ENCODE measurements at places on chromosomes 7 and 10.

- DNase-seq, result no peak
Observed at GRCh38 chr7:55092186-55092974, 73.6 kb downstream of the EGFR start.

GRCh38 chr10:79269443-79269842, 77.8 kb upstream of the PPIF start:
- no peak for DNase-seq

DNA sequence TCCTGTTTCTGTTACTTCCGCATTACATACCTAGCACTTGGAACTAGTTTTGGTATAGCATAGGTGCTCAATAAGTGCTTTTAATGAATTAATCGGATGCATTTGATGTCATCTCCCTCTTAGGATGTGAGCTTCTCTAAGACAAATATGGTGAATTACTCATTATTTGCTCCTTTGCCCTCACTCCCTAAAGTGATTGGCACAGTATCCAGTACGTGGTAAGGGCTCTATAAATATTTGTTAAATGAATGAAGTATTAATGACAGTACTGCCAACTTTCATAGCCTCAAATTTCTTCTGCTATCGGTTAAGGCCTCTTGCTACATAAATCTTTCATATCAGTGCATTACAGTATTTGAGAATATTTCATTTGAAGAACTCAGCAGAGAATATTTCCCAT, 75.9 kb upstream of the ARID5B start:
- DNase-seq, result no peak

DNA sequence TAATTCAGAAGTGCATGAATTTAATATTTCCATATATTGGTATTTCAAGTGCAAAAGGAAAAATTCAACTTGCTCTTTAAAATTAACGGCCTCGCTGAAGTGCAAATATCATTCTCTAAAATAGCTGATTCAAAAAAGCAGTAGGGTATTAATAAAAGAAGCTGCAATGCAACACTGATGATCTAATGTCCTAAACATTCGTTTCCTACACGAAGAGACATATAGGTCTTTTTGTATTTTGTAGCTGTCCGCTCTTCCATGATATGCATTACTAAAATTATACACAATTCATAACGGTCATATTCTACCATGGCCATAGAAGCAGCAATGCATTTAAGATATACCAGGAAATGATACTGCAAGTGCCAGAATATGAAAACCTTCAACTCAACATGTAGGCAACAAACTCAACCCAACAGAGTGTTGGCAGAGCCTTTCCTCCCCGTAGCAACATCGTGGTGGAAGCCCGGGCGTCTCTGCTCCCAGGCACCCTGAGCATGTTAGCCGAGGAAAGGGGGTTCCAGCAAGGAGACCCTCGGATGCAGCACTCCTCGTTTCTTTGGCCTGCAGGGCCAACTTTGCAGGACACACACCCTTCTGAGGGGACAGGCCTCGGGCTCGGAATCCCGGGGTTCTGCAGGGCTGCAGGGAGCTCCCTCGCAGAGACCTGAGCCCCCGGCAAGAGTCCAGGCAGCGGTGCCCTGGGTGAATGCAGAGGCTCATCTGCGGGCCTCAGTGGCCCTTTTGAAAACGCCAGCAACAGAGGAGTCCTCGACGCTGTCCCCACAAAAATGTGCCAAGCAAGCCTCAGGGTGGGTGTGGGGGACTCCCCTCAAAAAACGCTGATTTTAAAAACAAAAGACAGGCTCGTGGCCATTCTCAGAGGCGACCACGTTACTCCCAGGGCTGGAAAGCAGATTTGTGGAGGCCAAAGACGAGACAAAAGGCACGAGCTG, 1.6 kb downstream of the FAM171A1 start:
- no peak for DNase-seq

DNA sequence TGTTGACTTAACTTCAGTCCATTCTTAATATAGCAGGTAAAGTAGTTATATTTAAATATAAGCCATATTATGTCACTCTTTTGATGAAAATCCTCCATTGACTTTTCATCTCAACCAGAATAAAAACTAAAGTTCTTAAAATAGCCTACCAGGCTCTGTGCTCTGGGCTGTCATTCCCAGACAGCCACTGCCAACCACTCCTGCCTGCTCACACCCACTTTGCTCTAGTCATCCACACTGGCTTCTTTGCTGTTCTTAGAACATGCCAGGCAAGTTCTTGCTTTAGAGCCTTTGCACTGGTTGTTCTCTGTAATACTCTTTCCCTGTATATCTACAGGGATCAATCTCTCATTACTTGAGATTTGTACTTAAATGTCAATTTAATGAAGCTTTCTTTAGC, 80.6 kb downstream of the ZEB1 start:
- DNase-seq, result no peak

GRCh38 chr7:126016722-126017121, 1087.1 kb upstream of the POT1 start:
- no peak for DNase-seq

DNA sequence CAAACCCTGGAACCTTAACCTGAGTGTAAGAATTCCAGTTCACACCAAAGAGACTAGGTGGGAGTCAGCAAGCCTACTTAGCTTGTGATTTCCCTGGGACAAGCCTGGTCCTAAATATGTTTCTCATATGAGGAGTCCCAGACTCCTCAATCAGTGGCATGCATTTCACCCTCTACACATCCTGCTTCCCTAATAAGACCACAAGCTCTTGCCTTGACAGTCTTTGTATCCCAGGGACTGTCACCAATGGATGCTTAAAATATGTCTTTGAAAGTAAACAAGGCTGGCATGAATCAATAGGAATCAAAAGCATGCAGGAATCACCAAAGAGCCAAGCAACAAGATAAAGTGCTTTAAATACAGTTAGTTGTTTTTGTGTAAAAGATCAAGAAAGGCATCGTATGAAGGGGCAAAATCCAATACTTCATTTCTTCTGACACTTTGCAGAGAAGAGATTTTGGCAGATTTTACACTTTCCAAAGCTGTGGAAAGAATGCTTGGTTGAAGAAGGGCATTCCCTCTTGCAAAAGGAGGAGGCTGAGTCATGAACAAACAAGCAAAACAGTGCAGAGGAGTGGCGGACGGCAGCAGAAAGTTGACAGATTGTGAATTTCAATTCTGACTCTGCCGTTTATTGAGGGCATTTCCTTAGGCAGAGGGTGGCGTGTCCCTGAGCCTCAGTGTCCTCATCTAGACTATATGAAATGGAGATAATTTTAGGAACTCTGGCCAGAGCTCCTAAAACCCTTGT, 8.5 kb upstream of the NFE2L3 start:
- no peak for DNase-seq

DNA sequence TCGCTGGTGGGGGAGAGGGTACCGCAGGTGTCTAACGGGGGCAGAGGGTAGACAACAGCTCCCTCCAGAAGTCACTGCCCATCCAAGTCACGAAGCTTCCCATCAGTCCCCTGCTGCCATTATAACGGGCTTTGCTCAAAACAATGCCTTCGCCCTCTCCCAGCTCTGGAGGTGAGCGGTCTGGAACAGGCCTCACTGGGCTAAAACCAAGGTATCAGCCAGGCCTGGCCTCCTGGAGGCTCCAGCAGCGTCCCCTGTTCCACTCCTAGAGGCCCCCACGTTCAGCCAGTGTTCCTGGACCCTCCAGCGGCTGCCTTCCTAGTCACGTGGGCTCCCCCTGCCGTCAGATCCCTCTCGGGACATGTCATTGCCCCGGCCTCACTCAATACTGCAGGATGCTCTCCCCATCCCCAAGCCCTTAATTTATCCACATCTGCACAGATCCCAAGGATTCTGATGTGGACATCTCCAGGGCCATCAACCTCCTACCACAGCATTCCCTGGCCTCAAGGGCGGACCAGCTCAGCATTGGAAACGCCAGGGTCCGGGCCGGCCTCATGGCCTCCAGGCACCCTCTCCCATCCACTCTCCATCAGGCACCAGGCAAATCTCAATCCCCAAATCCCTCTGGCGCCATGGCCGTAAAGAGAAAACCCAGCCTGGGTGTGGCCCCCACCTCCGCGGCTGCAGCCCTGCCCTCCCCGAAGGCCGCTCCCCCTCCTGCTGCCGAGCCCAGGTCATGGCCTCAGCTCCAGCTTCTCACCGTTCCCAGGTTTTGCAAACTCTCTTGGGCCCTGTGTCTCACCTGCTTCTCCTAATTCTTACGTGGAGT, 104.1 kb upstream of the FAM20C start:
- no peak for DNase-seq

- no peak for DNase-seq
Observed at GRCh38 chr10:80702143-80702542, 164.4 kb downstream of the SH2D4B start.

DNA sequence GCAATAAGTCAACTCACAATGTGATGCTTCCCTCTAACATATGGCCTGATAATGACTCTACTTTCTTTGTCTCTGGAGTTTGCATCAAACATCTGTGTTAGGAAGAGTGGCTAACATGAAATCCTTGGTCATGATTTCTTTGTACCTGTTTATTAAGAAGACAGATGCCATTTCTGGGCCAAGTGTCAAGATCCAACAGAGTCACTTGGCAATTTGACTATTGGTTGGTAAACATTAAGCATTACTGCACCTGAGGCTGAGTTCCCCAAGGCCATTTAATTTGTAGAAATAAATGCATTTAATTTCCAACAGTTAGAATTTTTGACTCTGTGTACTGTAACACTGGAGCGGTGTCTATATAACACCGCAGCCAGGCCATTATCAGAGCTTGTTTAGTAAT, 403.7 kb downstream of the GALNT17 start:
- no peak for DNase-seq

DNA sequence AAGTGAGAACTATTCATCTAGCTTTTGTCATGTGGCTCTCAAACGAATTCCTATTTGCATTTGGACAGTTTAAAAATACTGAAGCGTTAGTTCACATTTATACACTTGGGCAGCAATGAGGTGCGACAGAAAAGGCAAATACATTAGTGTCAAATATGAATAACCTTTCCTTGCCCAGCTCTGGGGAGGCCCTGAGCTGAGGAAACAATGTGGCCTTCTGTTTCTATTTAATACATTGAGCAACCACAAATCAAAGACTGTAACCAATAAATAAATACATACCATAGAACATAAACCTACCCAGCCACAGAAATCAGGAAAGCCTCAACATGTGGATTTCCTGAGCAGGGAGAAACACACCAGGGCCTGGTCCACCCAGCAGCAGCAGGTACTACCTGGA, 585.2 kb downstream of the PARD3 start:
- no peak for DNase-seq

DNA sequence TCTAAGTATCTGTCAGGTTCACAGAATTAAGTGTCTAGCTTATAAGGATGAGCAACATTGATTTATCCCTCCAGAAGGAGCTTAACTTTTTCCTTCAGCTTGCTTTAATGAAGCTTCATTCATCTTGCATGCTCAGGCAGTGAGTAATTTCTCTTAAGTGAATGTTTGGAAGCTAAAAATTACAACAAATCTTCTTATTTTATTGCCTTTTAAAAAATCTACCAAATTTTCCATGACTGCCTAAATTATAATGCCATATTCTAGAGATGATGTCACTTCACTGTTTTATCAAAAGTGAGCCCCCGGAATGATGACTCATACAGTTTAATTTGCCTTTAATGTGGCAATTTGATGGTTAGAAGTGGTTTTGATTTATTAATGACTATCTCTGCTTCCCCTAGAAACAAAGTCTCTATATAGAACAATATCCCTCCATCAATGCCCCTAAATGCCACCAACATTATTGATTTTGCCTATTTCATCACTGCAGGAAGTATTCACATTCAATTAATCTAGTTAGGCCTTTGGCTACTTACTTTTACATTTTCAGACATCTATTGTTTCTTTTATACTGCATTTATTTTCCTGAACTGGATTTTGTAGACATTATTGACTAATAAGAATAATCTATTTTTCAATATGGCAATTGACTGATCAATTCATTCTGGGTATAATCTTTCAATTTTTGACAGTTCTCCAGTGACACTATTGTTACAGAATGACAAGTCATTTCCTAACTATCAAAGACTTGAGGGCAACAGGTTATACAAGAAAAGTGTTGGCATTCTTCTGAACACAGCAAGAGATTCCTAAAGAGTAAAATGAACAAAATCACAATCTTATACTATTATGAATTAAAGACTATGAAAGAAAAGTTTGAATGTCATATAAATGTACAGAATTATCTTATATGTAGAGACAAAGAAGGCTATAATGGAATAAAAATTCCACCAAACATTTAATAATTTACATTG, 139.3 kb upstream of the ODAD2 start:
- no peak for DNase-seq

GRCh38 chr7:118245267-118246040, 20.9 kb downstream of the ANKRD7 start:
- DNase-seq, result no peak

GRCh38 chr7:35185908-35186731, 67.8 kb downstream of the TBX20 start:
- DNase-seq, result peak; percentile 53

DNA sequence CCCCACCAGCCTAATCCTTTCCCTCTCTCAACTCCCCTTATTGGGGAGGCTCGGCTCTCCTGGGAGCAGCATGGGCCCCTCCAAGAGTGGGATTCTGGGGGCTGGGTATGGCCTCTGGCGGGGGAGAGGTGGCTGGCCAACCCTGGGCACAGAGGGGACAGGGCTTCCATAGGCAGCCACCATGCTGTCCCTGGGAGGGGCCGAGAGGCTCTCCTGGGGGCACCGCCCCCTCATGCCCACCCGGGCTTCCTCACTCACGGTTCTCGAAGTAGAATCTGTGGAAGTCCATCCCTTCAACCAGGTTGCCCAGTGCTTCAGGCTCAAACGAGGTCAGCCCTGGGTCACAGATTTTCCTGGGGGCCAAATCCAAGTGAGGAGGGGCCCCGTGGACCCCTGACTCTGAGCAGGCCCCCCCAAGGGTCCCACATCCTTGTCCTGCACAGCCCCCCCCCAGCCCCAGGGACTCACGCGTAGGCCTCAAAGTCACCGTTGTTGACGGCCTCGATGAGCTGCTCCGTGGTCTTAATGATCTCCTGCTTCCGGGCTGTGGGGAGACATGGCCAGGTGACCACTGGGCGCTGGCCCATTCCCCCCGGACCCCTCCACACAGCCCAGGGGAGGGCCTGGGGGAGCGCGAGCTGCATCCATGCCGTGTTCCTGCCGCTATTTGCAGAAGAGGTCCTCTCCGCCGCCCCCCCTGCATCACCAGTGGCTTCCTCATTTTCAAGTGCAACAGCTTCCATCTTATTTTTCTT, 19.8 kb downstream of the YKT6 start:
- DNase-seq, result no peak

DNA sequence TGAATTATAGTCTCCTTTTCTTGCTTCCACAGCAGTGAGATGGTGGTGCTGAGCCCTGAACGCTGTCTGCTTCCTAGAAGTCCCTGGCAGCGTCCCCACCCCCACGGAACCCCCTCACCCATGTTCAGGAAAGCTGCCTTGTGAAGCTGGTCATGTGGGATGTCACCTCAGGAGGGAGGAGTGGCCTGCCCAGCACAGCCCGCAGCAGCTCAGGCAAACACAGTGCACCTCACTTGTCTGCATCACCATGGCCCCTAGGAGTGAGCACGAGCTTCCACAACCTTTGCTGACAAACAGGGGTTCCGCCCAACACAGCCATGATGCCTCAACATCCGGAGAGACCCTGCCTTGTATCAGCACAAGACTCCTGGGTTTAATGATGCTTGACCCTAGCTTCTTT, 508.9 kb downstream of the RPS24 start:
- DNase-seq, result no peak

All from hypothalamus (tissue), 51 donors.